Stimulated activated CD8-positive, alpha-beta memory T cell treated with anti-CD3 and anti-CD28 coated beads, Interleukin-4, amount 100 ng/mL, for 1 hour (primary cell): ENCODE measurements at places on chromosomes 5 and 9.

DNA sequence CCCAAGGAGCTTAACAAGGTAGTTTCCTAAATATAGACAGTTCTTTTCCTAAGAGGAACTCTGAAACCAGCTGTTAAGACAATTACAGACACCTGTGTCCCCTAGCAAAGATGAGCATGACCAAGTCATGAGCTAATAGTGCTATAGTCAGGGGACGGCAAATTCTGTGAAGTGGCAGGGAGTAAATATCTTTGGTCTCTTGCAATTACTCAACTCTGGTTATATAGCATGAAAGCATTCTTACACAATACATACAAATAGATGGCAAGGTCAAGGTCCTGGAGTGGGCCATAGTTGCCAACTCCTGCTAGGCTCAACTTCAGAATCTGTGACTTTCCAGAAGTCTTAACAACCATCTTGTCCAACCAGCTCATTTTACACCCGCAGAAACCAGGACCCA is 103.7 kb downstream of the RFK start:
- DNase-seq = no peak

DNA sequence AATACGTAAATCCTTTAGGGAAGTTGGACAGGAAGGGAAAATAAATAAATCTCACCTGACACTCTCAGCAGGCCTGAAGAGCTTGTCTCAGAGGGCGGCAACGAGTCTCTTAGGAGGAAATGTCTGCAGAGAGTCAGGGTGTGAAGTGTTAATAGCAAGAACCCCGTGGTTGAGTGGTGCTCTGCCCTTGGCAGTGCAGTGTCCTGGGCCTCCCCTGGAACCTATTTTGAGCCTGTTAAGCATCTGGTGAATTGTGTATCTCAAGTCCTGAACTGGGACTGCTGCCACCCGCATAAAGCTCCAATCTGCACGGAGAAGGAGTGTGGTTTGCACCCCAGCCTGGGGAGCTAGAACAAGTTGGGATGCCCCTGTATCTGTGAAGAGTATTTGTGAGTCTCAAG is 211.8 kb downstream of the GOLPH3 start:
- DNase-seq = no peak

- no peak for DNase-seq
Observed at GRCh38 chr5:95915999-95916686, 45.5 kb downstream of the ELL2 start.

DNA sequence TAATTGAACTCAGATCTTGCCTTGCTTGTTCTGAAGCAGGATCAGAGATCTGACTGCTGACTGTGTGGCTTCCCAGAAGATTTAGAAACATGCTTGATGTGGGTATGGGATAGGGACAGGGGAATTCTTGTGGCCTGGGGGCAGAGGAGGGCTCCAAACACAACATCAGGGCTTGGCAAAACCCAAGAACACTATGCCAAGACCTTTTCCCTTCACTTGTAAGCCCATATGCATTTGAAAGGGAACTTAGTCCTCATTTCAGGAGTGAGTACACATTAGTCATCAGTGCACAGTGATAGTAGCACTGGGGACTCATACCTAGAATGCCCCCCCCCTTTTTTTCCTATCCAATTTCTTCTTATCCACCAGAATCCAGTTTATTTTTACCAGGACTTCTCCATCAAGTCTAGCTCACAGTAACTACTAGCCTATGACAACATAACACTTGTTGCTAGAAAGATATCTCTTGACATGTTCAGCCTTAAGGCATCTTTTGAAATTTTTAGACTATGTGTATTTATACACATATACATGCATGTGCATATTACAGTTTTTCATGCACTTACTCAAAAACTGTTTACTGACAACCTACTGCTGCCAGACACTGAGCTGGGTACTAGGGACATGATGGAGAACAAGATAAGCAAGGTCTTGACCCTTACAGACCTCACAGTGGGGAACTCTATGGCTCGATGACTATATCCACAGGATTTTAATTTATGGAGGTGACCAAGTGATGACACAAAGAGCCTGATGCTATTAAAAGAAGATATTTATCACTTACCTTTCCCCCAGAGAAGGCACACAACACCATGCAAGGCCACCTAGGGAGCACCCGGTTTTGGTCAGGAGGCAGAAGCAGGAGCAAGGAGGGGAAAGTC is 158.3 kb upstream of the MAP3K1 start:
- DNase-seq = no peak

DNA sequence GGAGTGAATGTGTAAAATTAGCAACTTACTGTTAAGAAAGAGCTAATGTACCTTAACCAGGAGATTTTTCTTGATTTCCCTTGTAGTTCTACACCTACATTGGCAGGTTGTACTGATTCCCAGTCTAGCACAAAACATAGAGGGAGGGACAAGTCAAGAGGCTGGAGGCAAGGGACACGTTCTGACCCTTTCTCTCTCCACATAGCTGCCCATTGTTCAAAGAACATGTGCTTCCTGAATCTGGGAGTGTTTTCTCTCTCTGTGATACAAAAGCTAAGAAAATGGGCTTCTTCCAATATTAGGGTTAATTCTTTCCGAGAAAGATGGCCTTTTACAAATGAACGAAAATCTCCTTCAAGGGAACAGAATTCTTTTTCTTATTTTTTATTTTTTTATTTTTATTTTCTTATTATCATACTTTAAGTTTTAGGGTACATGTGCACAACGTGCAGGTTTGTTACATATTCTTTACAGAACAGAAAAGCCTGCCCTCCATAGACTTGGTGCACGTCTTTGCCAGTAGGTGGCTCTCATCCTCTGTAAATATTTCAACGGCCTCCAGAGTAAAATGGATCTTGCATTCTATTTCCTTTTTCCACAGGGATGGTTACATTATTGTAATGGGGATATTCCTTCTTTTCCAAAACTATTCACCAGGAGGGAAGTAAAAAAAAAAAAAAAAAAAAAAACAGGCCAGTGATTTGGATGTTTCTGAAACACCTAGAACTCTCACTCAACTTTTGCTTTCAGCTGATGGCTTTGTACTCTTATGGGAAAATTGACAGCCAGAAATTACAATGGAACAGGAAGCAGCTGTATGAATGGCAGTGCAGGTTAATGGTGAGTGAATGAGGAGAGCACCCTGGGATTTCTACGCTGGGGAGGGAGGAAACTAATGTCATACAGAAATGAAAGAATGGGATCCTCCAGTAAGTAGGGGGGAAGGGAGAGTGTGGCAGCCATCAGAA is 13.1 kb upstream of the IFNA5 start:
- no peak for DNase-seq

GRCh38 chr5:68884144-68884754 is 209.6 kb upstream of the SLC30A5 start:
- DNase-seq = no peak

DNA sequence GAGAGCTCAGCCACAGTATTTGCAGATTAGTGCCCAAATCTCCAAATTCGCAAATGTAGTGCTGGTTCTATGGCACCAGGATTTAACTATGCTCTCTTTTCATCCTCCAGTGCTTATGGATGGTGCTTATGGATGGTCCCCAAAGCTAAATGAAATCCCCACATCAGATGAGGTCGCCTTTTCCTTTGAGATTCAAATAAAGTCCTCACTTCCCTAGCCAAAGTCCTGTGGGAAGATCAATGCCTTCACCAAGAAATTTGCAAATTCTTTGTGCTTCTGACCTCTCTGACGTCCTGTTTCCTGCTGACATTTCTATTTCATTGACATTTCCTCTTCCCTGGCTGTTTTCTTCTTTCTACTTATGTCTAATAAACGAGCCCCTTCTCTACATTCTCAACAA is 1077.0 kb upstream of the C9orf72 start:
- no peak for DNase-seq

DNA sequence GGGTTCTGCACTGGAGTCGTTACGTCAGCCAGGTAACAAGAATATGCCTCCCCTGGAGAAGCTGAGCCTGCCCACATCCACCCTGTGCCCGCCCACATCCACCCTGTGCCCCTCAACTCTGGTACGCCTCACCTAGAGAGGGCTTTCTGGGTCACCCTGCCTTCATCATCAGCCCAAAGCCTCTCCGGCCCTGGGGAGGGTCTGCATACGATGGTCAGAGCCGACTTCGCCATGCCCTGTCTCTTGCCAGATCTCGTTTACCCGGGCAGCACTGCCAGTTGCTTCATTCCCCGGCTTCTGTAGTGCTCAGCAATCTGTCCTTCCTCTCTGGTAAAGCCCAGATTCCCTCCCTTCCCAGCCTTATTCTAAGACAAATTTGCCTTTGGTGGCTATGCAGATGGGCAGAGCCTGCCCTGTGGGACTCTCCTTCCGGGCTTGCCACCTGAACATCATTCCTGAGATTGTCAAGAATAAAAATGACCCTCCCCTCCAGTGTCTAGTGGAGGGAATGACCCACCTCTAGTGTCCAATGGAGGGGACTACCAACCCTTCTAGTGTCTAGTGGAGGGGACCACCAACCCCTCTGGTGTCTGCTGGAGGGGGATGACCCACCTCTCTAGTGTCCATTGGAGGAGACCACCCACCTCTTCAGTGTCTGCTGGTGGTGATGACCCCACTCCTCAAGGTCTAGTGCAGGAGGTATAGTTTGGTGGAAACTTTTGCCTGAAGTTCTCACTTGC is 3.4 kb downstream of the PLEKHG4B start:
- DNase-seq = no peak

DNA sequence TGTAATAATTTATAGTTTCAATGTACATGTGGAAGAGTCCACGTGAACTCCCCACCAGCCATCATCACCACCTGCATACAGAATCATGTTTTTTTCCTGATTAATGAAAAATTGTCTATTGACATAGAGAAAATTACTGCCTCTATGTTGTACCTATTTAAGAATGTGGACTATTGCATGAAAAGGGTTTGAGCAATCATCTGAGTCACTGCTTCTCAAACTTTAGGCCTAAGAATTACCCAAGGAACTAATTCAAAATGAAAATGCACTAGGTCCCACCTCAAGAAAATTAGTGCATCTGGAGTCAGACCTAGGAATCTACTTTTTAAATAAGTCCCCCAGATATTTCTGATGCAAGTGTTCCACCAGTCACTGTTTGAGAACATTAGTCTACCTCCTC is 709.3 kb downstream of the MAT2B start:
- no peak for DNase-seq

- DNase-seq = no peak
Observed at GRCh38 chr5:151627650-151628049, 36.5 kb upstream of the FAT2 start.

GRCh38 chr9:127333221-127334064 is 63.5 kb upstream of the SLC2A8 start:
- no peak for DNase-seq

GRCh38 chr9:108477529-108478006 is 378.2 kb downstream of the ACTL7B start:
- DNase-seq = no peak

GRCh38 chr9:129794549-129794948 is 8.4 kb upstream of the TOR1B start:
- DNase-seq = no peak

DNA sequence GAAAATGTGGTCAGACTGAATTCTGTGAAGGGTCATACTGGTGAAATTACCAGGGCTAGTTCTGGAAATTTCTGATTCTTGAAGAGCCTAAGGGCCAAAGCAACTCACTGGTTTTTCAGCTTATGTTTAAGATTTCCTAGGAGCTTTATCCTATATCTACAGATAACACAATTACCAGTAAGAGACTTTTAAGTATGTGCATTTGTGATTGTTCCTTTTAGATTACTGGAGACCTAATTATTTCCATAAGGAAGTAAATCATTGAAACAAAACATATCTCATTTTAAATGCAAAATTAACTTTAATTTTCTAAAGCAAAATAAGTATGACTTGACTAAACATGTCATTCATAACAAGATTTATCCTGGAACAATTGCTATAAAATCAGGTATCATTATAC is 134.2 kb downstream of the MPDZ start:
- no peak for DNase-seq

GRCh38 chr9:122221183-122221811 is 7.5 kb downstream of the LHX6 start:
- no peak for DNase-seq

- no peak for DNase-seq
Observed at GRCh38 chr5:132270706-132271105, 13.2 kb downstream of the PDLIM4 start.

DNA sequence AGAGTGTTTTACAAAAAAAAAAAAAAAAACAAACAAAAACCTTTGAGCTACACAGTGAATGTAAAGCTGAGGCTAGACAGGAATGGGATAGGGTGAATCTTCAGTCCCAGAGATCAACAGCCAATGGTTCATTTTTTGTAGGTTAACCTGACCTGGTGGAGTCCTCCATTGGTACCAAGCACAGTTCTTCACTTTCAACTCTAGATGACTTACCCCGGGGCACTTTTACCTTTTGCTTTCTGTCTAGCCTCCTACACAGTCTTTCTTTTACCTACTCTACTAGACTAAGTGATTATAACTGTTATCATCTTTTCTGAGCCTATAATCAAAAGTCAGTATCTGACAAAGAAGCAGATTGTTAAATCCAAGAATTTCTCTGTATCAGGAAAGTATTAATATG is 50.9 kb downstream of the ANXA2R start:
- DNase-seq = no peak

DNA sequence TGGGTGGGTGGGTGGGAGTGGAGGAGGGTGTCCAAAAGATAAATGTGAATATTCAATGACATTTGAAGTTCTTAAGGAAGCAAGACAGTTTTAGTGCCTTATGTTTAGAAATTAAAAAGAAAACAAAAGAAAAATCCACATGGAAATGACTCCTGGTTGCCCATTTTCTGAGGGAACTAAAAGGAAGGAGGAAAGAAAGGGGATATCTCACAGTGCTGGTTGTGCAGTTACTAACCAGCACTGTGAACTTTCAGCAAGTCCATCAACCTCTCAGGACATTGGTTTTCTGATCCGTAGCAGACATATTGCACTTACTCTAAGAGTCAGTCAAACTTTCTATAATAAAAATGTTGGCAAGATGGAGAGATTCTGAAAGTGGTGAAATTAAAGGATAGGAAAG is 431.0 kb upstream of the CLINT1 start:
- DNase-seq = no peak

DNA sequence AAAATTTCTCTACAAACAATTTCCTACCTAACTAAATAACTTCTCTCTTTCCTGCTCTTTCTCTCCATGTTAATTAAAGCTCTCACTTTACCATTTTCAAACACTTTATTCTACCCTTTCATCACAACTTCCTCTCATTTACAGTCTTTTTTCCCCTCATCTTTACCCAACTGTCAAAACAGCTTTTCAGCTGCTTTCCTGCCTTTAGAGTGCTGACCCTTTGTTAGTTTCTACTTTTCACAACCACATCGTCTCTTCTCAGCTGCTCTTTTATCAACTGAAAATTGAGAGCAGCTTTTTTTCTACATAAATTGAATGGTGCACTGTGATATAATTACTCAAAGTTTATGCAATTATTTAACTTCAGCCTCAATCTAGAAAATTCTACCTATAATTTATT is 3.1 kb upstream of the HOMER1 start:
- no peak for DNase-seq

GRCh38 chr5:150350524-150351344 is 6.8 kb upstream of the TCOF1 start:
- no peak for DNase-seq
